ENCODE measurements at places on chromosomes 13 and 19.

GRCh38 chr19:8489561-8490394, 12.7 kb downstream of the PRAM1 start:
- no peak for DNase-seq

DNA sequence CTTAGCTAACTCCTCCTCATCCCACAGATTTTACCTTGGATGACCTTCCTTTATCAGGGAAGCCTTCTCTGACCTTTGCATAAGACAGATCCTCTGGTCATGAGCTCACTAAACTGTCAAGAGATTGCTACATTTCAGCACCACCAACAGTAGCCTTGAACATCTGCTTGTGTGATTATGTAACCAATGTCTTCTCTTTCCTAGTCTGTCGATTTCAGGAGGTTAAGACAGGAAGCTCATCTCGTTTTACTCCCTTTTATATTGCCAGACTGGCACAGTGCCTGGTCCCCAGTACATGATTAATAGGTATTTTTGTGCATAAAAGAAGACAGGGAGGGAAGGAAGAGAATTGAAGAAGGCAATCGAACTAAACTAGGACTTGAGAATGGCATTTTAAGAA, 1697.7 kb downstream of the EFNB2 start:
- no peak for DNase-seq

- no peak for DNase-seq
These were observed 220.4 kb downstream of the VWA8 start for GRCh38 chr13:41740479-41740878.

DNA sequence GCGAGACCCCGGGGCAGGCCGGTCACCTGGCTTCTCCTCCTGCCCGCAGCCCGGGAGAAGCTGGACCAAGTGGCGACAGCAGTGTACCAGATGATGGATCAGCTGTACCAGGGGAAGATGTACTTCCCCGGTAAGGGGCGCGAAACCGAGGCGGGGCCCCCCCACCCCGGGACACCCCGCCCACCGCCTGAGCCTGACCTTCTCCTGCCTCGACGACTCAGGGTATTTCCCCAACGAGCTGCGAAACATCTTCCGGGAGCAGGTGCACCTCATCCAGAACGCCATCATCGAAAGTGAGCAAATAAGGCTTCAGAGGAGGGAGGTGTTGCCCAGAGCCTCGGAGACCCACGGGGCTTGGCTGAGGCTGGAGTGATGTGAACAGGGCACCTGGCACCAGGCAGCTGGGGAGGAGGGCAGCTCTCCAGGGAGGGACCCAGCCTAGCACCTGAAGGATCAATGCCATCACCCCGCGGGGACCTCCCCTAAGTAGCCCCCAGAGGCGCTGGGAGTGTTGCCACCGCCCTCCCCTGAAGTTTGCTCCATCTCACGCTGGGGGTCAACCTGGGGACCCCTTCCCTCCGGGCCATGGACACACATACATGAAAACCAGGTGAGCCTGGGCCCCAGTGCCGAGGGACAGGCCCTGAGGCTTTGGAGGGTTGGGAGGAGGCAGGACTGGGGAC, 629 bp downstream of the IZUMO4 start:
- no peak for DNase-seq

- no peak for DNase-seq
These were observed 43.6 kb upstream of the SACS start for GRCh38 chr13:23477101-23477500.

DNA sequence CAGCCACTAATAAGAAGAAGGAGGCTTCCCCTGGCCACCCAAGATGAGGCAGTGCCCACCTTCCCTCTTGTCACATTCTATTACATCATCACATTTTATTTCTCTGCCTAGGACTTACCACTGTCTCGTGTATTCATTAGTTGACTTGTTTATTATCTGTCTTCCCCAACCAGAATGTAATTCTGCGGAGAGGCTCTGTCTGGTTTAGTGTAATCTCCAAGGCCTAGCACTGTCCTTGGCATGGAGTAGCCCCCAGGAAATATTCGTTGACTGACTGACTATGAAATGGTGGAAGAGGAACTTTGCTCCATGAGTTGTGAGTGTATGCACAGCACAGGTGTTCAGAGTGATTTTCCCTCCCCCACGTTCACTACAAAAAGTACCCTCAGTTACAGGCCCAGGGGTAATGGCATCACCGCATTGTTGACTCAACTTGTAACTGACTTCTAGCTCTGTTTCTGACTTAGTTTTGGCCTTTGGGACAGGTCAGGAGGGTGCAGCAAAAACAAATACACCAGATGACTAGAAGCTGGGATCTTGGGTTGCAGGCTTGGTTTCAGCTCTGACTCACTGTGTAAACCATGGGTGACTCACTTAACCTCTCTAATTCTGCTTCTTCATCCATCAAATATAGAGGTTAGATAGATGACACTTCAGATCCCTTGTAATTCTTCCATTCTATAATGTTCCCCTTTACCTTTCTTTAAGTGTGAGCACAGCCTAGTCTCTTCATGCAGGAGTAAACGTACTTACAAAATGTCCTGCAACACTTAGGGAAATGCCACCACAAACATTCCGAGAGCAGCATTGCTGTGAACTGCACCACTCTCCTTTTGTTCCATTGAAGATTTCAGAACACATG, 229.7 kb downstream of the KCNRG start:
- no peak for DNase-seq
